ENCODE measurements at places on chromosomes 13 and 19.

DNA sequence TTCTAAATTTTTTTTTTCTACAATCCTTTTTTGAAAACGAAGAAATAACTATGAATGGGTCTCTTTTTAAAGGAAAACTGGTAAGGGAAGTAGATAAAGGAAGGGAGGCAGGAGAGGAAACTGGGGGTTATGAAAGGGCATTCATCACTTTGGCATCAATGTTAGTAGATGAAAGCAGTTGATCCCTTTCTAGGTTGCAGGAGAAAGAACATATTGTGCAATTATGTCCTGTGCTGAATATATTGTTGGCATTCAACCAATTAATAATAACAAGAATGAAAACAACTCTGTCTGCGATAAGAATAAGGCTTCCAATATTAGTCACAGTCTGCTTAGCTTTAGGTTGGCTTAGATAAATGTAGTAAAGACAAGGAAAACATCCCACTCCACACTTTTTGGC is 796.8 kb upstream of the KLHL1 start:
- DNase-seq, result no peak

DNA sequence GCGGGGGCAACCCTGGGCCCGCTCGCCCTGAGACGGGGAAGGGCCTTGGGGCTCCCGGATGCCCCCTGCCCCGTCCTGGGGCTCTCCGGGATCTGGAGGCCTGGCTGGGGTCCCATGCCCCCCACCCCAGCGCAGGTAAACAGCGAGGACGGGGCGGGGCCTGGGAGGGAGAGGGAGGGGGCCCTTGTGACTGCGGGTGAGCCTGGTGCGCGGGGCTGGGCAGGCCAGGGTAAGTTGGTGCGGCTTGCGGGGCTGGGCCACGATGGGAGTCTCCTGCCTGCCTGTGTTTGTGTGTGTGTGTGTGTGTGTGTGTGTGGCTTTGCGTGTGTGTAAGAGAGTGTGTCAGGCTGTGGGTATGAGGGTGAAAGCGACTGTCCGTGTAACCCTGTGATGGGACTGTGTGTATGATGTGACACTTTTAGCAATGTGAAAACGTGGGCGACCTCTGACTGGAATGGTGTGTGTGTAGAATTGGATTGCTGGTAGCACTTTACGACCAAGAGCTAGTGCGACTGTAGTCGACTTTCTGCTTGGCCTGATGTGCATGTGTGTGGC is 426 bp downstream of the KLC3 start:
- DNase-seq, result peak; percentile 28

DNA sequence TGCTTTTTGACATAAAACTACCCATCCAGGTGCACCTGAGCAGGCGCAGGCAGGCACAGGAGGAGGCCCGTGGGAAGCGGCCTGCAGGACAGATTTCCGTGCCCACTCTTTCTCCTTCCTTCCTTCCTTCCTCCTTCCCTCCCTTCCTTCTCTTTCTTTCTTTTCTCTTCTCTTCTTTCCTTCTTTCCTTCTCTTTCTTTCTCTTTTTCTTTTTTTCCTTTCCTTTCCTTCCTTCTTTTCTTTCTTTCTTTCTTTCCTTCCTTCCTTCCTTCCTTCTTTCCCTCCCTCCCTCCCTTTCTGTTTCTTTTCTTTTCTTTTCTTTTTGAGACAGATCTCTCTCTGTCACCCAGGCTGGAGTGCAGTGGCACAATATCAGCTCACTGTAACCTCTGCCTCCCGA is 21.2 kb upstream of the TMEM255B start:
- DNase-seq, result no peak

DNA sequence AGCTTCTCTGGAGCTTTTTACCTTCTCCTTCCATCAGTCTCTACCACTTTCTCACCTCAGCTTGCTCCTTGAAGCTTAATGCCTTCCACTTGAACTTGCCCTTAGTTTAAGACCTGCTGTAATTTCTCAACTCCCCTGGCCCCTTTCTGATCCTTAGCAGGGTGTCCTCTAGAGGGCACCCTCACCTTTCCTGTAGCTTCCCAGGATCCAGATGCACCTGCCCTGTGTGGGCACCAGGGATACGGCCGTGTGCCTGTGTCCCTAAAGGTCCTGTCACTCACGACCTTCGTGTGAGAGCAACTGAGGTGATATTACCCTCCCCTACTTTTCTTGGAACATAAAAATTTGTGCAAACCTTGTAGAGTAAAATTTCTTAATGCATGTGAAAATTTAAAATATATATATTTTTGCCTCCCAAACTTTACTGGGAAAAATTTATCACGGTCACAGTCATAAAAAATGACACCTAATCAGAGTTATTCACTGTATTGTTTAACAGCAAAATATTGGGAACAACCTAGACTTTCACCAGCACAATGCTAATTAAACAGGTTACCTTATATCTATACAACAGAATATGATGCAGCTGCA is 46.4 kb downstream of the PSG3 start:
- peak; percentile 71 for DNase-seq

- no peak for DNase-seq
Measured at GRCh38 chr13:71593566-71593965, 273.4 kb downstream of the DACH1 start.

GRCh38 chr13:100269837-100270236 is 180.9 kb downstream of the PCCA start:
- peak; percentile 39 for DNase-seq

GRCh38 chr19:38318660-38319059 is 985 bp upstream of the KCNK6 start:
- no peak for DNase-seq

- DNase-seq, result peak; percentile 27
Measured at GRCh38 chr13:59354665-59355369, 808.9 kb downstream of the DIAPH3 start.

DNA sequence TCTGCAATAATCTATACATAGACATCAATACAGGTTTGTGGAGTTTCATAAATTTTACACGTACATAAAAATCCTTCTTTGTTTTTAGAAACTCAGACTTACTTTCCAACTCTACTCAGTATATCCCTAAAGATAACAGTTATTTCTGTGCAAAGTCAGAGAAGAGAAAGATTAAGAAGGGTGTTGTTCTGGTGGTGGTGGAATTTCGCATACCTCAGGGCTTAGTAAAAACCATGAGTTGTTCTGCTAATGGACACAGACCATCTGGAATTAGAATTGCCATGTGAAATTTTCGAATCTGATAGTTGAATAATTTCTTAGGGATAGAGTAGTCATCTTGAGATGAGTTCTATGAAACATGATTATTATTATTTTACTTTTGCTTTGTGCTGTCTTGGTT is 102.7 kb downstream of the ZAR1L start:
- DNase-seq, result no peak

- DNase-seq, result peak; percentile 20
Measured at GRCh38 chr13:109213714-109214113, 572.7 kb downstream of the IRS2 start.

GRCh38 chr13:22800526-22801401 is 380.0 kb upstream of the SGCG start:
- DNase-seq, result peak; percentile 76

DNA sequence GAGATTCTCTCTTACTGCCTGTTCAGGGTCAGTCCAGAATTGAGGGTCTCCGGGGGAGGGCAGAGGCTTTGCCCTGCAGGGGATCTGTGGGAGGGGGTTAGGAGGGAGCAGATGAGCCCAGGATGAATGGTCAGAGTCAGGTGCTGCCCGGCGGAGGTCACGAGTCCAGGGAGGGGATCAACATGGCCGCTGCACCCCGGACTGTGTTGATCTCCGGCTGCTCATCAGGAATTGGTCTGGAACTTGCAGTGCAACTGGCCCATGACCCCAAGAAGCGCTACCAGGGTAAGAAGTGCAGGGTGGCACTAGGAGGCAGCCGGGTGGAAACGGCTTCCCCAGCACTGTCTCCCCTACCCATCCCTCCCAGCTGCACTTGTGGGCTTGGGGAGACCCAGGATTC is at the start of gene RDH8:
RDH8 (plus strand) TSS at position 168 of the 400 bp plus-strand sequence; CDS start at position 183, 15 bp downstream.
- DNase-seq, result no peak

- peak; percentile 8 for DNase-seq
Measured at GRCh38 chr13:100490692-100491091, 97.9 kb downstream of the GGACT start.

- peak; percentile 86 for DNase-seq
Measured at GRCh38 chr13:107099661-107100060, 531.7 kb upstream of the ARGLU1 start.

DNA sequence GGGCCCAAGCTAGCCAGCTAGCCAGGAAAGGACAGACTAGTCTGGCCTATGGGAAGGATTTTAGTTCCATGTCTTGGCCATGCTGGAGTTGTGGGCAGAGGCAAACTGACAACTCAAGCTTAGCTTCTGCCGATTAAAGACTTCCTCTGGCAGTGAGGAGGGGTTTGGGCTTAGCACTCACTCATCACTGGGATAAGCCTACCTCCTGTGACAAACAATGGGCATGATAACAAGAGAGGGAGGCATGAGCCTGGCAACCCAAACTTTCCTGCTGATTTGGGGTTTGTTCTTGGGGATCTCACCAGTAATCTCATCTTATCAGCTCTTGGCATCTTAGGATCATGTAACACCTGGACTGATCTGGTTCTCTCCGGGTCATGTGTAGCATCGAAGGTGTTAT is 83.6 kb downstream of the KL start:
- DNase-seq, result no peak

DNA sequence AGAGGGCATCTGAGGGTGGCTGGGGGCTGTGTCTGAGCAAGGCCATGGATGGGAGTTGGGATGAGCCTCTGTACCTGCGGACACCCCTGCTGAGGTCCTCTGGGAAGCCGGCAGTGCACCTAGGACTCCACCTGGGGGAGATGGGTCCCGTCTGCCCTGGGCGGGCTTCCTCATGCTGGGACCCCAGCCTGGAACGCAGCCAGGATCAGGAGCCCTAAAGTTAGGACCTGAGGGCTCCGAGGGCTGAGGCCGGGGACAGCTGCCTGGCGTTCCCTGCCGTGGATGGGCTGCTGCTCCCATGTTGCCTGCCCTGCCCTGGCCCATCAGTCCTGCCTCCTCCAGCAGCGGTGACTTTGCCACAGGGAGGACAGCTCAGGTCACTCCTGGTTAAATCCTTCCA is 26.1 kb downstream of the CRTC1 start:
- no peak for DNase-seq

DNA sequence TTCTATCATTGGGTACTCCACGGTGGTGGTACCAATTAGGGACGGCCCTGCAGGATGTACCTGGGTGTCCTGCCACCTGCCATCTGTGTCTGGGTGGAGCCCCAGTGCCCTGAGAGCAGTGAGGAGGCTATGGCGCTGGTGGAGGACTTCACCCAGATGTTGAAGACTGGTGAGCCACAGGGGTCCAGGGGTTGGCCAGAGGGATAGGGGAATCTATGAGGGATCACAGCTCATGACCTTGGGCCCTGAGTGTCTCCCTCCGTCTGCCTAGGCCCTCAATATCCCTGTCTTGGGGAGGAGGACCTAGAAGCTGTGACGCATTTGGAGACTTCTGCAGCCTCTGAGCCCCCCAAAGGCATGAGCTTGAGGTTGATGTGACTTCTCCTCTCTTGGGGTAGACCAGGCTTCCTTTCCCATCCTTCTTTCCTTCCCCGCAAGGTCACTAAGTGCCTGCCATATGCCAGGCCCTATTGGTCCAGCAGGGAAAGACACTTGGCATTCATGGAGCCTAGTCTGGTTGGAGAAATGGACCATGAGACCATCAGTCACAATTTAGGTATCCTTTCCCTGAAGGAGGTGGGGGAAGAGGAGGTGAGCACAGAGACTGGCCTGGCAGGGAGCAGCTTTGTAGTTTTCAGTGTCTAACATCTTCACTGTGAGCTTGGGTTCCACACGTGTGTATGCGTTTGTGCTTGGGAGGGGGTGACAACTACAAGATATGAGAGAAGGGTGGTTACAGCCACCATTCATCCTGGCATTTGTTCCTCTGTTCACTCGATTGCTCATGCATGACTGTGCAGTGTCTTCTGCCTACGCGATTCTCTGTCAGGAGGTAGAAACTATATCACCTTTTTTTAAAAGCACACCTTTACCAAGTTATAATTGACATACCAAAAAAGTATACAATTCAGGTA is 5.1 kb upstream of the MZF1 start:
- no peak for DNase-seq

GRCh38 chr13:33515146-33515545 is 229.6 kb upstream of the STARD13 start:
- no peak for DNase-seq

- DNase-seq, result no peak
Measured at GRCh38 chr19:8017808-8018207, 12.4 kb upstream of the ELAVL1 start.

Measured in kidney tubule cell (primary cell).